ENCODE measurements at places on chromosomes 13 and 19. TPM values are rescaled to one million over a fixed set of nuclear protein-coding genes. Genes with fewer than 3 reads are reported as not detected.
A peak's percentile ranks its signal among the peaks of the same experiment; 100 is the strongest.

ZNF256 gene
- 15.4 TPM for total RNA-seq

RRAS gene
- total RNA-seq: 138 TPM

CYP2B6 gene
- not detected for total RNA-seq

MED4 gene
- 16.2 TPM for total RNA-seq

FUT1 gene
- total RNA-seq: 14.9 TPM

SH2D3A gene
- total RNA-seq: 45.5 TPM

SMIM17 gene
- not detected for total RNA-seq

PMIS2 gene
- not detected for total RNA-seq

TRPC4 gene
- total RNA-seq: 11.2 TPM

YJU2 gene
- total RNA-seq: 5.4 TPM

PROZ gene
- not detected for total RNA-seq

TTC9B gene
- not detected for total RNA-seq

PTH2 gene
- total RNA-seq: not detected

GPR183 gene
- total RNA-seq: 16.4 TPM

DNA sequence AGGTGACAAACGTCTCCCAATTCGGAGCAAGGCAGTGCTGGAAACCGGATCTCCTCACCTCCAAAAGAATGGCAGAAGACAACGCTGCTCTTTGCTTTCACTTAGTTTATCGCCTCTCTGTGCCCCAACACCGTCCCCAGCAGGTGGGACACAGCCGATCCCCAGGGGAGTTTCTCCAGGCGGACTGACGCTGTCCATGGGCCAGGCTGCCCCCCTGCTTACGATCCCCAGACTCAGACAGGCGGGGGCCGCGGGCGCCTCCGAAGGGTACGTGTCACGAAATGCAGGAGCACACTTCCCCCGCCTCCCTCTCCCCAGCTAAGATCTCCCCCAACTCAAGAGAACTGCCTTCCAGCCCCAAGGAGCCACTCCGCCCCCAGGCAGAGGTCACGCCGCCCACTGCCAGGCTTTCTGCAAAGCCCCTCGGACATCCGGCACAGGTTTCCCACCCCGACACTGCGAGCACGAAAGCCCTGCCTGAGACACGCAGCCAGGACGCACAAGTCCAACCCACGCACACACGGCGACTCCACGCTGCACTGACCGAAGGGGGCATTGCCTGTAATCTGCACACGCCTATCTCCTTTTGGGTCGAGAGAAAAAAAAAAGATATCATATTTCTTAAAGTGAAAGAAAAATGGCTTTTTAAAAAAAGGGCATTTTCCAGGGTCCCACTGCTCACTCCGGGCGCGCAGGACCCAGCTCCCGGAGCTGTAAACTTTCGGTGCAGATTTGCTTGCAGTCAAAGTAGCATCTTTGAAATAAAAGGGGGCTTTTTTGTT lies 2.0 kb downstream of the SPRY2 start:
- peak; percentile 91 for DNase-seq

DNA sequence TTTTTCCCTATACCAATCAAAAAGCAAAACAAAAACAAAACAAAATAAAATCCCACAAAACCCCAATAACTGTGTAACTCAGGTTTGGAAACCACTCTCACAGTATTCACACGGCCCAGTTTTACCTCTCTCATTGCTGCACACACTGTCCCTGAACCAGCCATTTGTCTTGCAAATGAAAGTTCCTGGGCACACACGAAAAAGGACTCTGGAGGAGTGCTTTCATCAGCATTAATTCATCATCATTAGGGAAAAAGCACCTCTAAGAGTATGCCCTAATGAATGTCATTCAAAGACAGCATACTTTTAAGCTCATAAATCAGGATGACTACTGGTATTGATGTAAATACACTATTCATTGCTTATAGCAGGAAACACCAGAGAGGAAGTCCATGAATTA lies 306.3 kb downstream of the DNAJC15 start:
- no peak for DNase-seq

DNA sequence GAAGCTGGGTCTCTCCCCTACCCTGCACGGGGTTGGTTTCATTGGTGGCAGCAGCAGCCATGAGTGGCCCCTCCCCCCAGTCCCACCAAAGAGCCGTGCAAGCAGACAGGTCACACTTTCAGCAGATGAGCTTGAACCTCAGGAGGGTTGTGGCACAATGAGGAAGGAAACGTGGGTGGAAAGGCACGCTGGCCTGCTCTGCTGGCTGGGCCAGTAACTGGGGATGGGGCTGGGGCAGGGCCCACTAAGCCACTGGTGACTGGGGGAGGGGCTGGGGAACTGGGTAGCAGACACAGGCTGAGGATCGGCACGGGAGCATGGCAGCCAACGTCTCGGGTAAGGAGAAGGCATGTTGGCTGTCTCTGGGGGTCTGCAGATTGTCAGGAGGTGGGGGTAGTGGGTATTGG lies at the start of gene P2RY11:
Gene P2RY11 (plus strand): TSS at position 289 of the 407 bp plus-strand sequence. CDS start 29 bp downstream, at position 318.
- DNase-seq: no peak

DNA sequence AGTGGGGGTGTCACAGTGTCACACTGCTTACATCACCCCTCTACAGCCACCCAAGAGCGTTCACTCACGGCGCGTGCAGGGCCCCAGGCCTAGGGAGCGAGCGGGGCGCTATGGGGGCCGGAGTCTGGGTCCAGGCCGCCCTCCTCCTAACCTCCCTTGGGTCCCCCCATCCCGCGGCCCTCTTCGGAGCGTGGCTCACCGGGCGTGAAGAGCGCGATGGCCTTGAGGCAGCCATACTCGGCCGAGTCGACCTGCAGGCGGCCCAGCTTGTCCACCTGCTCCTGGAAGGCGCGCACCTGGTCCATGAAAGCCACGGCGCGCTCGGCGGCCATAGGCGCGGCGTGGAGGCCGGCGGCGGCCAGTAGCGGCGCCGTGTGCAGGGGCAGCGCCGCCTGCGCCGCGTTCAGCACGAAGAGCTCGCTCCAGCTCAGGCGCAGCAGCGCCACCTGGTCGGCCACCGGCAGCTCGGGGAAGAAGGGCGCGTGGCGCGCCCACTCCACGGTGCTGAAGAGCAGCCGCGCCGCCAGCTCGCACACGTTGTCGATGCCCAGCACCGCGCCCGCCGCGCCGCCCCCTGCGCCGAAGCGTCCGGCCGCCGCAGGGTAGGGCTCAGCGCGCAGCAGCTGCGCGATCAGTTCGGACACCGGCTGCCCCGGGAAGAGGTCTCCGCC lies 9.4 kb downstream of the OCEL1 start:
- peak; percentile 77 for DNase-seq

DNA sequence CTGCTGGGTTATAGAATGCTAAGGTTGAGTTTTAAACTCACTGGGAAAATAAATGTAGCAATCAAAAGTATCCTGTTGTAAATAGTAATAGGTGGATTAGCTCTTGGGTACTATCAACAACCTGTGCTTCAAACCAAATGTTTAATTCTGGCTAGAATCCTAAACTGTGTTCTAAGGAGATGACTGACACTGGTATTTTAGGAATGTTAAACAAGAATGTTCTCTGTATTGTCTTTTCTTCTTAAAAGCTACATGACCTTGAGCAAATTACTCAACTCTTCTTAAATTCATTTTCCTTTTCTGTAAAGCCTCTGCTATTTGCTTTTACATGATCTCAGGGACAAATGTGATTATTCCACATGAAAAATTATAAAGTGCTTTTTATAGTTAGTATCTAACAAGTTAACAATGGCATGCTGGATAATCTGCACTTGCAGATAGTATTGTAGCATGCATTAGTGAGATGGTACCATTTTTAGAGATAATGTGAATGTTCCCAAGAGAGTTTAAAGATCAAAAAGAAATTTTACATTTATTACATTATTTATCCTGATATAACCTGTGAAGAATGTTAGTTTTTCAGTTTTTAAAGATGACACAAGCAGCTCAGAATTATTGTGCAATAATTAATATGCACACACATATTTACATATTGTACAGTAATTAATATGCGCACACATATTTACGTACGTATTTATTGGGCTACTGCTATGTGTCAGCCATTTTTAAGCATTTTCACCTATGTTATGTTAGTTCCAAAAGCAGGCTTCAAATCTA lies 13.6 kb upstream of the EPSTI1 start:
- DNase-seq: no peak

- no peak for DNase-seq
Observed at GRCh38 chr13:42883142-42883541, 101.8 kb downstream of the FAM216B start.

- DNase-seq: no peak
Observed at GRCh38 chr13:35599384-35599783, 122.9 kb upstream of the MAB21L1 start.

DNA sequence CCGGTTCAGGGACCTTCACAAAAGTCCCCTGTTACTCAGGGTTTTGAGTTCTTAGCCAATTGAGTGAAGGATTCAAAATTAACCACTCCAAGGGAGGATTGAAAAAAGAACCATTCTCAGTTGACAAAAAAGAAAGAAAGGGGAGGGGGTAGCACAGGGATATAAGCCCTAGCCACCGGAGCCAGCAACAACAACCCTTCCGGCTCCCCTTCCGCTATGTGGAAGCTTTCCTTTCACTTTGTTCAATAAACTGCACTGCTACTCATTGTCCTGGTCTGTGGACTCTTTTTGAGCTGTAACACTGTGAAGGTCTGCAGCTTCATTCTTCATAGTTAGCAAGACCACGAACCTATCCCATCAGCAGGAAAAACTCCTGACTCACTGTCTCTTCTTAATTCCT lies 1488.1 kb upstream of the PRR20A start:
- DNase-seq: no peak

DNA sequence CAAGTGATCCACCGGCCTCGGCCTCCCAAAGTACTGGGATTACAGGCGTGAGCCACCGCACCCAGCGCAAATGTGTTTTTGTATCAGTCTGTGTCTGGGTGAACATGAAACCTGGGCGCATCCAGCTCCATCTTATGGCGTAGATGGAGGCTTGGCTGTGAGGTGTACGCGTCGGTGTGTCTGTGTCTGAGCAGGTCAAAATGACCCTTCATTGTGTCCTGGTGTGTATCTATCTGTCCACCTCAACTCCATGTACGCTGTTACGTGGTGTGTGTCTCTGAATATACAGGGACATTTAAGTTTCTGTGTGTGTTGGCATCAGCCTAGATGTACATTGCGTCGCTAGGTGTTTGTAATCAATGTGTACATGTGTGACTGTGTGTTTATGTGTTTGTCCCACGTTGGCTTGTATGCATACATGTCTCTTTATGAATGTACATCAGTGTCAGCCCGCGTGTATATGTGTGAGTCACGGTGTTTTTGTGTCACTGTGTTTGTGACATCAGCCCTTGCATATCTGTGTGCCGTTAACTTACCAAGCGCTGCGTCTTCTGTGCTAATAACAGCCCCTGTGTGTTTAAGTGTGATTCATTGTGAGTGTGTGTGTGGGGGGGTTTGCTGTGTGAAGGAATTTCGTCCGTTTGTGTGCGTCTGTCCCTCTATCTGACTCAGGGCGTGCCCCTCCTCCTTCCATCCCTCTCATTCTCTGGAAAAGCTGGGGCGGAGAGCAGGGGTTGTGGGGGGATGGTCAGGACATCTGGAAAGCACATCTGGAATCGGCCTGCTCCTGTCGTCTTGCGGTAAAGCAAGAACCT lies 6.4 kb downstream of the AXL start:
- peak; percentile 35 for DNase-seq

GRCh38 chr13:78443839-78444238 lies 159.5 kb downstream of the POU4F1 start:
- no peak for DNase-seq

- DNase-seq: no peak
Observed at GRCh38 chr13:75869981-75870380, 233.9 kb downstream of the LMO7 start.

GRCh38 chr13:98007001-98007400 lies 53.5 kb downstream of the IPO5 start:
- no peak for DNase-seq

- peak; percentile 82 for DNase-seq
Observed at GRCh38 chr19:15129856-15130585, 22.8 kb downstream of the SYDE1 start.

DNA sequence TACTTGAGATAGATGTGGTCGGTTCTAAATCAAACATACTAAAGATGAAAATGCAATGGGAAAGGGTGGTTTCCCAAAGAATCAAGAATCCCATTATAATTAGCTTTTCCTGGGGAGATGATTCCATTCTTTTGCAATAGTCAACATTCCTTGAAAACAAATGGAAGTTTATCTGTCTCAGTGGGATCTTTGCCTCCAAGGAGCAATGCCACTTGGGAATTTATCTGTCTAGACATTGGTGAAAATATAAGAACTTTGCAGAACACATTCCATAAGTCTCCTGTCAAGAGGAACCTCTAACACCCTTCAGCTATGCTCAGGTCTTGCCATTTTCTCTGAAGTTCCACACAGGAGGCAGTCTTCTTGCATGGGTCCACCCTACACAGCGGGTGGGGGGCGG lies 152.5 kb downstream of the KCTD12 start:
- DNase-seq: no peak

- DNase-seq: no peak
Observed at GRCh38 chr19:5645409-5645808, 22.5 kb downstream of the SAFB start.
